Upper lobe of right lung (tissue), 1 donor: ENCODE measurements at places on chromosomes 12 and 14. TPM values are rescaled to one million over a fixed set of nuclear protein-coding genes. Genes with fewer than 3 reads are reported as not detected.

DNA sequence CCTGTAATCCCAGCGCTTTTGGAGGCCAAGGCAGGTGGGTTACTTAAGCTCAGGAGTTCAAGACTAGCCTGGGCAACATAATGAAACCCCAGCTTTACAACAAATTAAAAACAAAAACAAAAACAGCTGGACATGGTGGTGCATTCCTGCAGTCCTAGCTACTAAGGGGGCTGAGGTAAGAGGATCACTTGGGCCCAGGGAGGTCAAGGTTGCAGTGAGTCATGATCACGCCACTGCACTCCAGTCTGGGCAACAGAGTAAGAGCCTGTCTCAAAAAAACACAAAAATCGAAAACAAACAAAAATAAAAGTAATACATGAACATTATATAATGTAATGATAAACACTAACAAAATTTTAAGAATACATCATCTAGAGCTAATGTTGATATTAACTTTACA, 46.2 kb upstream of the GRIP1 start:
- no peak for DNase-seq

- DNase-seq: no peak
Measured at GRCh38 chr12:91588874-91589454, 406.3 kb upstream of the DCN start.

GRCh38 chr14:68506645-68507419, 286.0 kb downstream of the ZFP36L1 start:
- DNase-seq: no peak

Gene TAS2R7
- total RNA-seq: not detected

- no peak for DNase-seq
Measured at GRCh38 chr14:32073537-32074189, 3.4 kb upstream of the ARHGAP5 start.

DNA sequence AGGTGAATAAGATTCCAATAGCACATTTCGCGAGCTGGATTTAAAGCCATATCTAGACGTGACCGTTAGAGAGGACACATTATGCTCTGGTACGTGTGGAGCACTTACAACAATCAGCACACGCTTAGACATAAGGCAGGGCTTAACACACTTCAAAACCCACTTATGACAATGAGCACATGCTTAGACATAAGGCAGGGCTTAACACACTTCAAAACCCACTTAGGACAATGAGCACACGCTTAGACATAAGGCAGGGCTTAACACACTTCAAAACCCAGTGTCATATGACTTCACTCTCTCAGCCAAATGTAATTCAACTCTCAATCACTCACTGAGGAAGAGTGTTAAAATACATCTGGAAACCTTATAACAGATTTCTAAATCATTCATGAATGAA, 11.2 kb upstream of the PLD4 start:
- no peak for DNase-seq

DNA sequence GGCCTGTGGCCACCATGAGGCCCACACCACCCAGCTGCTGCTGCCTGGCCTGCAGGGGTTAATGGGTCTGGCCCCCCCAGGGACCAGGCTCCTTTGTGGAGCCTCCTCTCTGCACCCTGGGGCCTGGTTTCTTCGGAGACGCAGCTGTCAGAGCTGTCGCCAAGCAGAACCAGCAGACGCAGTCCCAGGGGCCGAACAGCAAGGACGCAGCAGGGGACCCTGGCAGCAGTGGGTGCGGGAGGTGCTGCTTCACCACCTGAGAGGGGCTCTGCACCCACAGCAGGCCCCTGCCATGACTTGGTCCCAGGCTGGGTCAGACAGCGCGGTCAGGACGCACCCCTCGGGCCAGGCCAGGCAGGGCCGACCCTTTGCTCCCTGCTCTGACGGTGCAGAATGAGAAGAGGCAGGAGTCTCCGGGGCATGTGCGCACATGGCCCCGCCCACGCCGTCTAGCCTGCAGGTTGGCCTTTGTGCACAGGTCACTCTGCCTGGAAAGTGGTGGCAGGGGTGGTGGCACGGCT, 30.5 kb downstream of the JAG2 start:
- peak; percentile 55 for DNase-seq

Gene GLIPR1L1
- total RNA-seq: not detected

DNA sequence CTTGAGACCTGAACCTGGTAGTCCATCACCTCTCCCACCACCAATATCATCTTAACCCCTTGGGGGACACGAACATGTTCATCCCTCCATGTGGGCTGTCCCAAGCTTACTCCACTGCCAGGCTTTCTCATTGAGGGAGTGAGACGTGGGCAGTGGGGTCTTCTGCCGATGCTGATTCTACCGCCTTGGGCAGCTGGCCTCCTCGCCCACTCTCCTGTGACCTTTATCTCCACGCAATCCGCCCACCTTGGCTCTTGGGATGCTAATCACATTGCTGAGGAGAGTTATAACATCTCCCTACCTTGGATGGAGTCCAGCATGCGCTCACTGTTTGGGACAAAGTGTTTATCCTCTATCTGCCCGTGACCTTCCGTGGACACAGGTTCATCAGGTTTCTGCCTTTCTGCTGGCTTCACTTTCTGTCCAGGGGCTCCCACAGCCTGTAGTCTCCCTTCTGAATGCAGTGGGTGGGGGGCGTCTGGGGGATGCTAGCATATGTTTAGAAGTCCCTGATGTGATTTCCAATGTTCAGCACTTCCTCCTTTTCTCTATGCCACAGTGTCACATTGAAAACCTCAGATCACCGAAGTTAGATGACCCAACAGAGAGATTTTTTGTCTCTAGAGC, 53.2 kb upstream of the ESRRB start:
- DNase-seq: peak; percentile 27

- no peak for DNase-seq
Measured at GRCh38 chr12:41769810-41770209, 374.9 kb downstream of the GXYLT1 start.

- DNase-seq: peak; percentile 83
Measured at GRCh38 chr12:41932470-41932991, 212.1 kb downstream of the GXYLT1 start.

Gene EML5
- total RNA-seq: 2.3 TPM

DNA sequence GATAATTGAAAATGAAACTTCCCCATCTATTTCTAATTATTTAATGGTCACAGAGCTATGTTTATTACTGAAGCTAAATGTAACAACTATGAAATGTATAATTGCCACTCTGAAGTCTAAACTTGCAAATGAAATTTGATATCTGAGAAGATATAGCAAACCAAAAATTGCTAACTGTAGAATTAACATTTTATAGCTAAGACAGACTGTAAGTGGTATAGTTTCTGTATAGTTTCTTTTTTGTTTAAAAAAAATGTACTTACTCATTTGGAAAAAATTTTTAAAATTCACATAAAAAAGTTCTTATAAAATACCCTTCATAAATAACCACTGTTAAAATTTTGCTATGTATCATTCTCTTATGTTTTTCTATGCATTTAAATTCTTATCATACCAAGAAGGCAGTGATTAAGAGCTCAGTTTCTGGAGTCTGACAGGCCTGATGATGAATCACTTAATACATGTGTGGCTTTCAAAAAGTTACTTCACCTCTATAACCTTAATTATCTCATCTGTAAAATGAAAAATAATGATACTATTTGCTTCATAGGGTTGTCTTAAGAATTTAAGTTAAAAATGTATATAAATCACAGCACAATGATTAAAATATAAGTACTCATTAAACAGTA, 214.7 kb upstream of the GARIN2 start:
- no peak for DNase-seq

DNA sequence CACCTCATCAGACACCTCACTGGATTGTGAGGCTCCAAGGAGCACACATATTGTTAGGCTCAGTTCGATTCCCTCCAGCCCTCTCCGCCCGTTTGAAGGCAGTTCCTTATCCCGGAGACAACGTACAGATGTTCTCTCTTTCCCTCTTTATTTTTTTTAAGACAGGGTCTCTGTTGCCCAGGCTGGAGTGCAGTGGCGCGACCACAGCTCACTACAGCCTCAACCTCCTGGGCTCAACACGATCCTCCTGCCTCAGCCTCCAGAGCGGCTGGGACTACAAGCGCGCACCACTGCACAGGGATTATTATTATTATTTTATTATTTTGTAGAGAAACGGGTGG, 718 bp upstream of the TROAP start:
- DNase-seq: no peak

DNA sequence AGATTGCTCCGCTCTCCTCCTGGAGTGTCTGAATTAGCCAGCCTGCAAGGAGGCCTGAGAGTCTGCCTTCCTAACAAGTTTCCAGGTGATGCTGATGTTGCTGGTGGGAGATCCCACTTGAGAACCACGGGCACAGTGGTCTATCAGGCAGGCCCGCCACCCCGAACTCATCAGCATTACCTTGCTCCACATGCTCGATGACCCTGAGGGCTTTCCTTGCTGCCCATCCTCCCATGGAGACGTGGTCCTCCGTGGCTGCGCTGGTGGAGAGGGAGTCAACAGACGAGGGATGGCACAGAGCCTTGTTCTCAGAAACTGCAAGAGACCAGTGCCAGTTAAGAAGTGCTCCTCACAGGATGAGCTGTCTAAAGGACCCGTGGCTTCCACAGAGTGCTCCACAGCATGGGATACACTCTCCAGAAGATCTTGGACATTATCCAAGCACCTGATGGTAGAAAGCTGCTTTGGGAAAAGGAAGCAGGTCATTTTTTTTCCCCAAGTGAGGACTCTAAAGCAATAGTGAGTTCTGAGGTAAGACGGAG, 18.3 kb downstream of the HAL start:
- no peak for DNase-seq

GRCh38 chr12:111288771-111289170, 80.1 kb downstream of the PHETA1 start:
- no peak for DNase-seq

DNA sequence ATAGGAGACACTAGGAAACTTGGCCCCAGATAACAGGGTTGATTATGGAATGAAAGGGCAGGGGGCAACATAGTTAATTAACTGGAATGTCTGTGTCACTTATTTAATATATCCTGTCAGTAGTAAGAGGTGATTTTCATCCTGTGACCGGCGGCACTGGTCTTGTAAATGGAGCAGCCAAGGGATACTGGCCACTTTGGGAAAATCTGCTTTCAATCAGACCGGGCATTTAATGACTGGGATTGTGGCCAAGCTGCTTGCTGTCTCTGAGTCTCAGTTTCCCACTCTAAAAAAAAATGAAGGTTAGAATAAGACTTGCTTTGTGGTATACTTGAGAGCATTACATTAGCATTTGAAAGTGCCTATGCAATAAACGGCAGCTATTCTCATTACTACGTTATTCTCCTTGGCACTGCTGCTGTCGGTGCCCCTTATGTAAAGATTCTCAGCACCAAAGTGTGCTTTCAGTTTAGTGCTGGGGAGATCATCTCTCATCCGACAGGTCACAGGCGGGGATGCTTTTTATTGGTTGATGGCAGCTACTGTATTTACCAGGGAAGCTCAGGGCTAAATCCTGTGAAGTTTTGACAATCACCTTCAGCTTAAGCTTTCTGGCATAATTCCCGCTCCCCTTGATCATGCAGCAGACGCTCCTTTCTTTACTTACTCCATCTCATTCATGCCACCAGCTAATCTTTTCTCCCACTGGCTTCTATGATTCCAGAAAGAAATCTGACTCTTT, 162.1 kb downstream of the ESRRB start:
- DNase-seq: no peak
